SJSA1 (cell line): ENCODE measurements at places on chromosomes 4 and X.

- no peak for DNase-seq
These were observed 71.8 kb downstream of the NUDT10 start for GRCh38 chrX:51404445-51404844.

- DNase-seq: peak; percentile 68
These were observed 134.2 kb downstream of the CHIC2 start for GRCh38 chr4:53929955-53930798.

GRCh38 chrX:136041254-136041812 lies 56.1 kb downstream of the SLC9A6 start:
- no peak for DNase-seq

DNA sequence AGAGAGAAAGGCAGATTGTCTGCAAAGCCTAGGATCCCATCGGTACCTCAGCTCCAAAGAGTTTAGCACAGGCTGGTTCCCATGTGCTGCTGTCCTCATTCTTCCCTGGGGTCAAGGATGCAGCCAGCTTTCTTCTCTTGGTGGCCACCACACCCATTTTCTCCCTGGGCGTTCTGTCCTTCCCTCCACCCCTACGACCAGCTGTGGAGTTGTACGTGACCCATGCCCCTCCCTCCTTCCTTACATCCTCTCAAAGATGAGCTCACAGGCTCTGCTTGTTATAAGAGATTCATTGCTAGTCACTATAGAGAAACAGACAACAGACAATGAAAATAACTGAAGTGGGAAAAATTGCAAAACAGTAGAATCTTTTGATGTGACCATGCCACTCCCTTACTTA lies 74.0 kb upstream of the KLF3 start:
- peak; percentile 66 for DNase-seq

DNA sequence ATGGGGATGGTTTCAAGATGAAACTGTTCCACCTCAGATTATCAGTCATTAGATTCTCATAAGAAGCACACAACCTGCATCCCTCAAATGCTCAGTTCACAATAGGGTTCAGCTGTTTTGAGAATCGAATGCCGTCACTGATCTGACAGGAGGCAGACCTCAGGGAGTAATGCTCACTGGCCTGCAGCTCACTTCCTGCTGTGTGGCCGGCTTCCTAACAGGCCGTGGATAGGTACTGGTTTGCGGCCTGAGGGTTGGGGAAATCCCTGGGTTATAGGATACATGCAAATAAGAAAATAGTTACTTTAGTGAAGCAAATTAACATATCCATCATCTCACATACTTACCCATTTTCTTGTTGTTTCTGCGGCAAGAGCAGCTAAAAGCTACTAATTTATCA lies 160.4 kb downstream of the MAD2L1 start:
- DNase-seq: no peak

GRCh38 chrX:45557387-45557786 lies 356.7 kb upstream of the DIPK2B start:
- DNase-seq: no peak

DNA sequence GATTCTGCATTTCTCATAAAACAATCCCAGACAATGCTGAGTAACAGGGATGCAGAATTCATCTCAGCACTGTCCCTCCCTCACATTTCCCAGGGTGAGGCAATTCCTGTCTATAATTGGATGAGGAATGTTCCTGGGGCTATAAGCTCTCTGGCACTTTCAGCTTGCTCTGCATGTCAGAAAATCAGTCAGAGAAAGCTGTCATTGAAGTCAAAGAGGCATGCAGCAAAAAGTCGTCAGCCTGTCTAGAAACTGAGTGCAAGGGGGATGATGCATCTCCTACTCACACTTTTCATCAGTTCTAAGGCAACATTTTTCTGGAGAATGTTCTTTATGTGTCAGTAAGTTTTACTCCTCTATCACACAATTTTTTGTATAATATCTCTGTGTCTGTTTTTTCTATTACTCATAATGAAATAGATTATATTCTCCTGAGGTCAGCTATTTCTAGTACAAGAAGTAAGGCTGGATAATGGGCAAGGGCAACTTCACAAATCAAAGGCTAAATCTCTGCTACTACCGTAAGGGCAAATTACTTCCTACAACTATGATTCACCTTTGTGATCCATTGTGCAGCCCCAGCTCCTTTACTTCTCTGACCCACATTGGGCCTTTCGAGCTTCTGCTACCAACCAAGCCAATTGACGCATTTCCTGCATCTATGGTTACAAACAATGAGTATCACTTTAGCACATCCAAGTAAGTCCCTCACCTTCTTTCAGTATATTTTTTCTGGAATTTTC lies 56.0 kb downstream of the TASL start:
- peak; percentile 28 for DNase-seq

GRCh38 chr4:7310451-7310850 lies 118.1 kb downstream of the SORCS2 start:
- DNase-seq: no peak

DNA sequence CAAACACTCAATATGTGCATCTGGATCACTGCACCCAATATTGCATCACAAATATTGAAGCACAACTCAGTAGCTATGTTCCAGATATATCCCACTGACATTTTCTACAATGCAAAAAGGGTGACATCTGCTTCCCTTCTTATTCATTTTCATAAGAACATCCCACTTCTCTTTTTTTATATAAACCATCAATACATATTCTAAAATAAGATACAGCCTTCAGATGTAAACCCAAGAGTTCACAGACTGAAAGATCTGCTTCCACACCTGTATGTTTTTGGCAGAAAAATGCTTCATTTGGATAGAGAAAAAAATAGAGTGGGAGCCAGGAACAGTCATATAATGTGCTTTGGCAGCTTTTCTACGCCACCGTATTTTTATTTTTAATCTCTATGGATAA lies 815.6 kb upstream of the ADGRL3 start:
- no peak for DNase-seq

DNA sequence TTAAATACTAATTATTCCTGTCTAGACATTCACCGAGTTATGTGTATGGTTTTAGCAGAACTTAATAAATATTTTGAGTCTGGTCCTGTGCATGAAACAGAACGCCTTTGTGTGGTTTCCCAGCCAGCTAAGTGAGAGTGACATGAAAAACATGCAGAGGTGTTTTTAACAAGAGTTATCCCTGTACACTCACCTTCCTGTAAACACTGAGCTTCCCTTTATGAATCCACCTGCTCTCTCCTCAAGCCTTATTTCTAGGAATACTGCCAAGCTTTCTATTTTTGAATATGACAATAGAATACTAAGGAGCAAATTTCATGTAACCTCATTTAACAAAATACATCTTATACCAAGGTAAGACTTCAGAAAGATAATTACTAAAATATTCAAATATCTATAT lies 270.3 kb upstream of the CTSO start:
- DNase-seq: no peak

DNA sequence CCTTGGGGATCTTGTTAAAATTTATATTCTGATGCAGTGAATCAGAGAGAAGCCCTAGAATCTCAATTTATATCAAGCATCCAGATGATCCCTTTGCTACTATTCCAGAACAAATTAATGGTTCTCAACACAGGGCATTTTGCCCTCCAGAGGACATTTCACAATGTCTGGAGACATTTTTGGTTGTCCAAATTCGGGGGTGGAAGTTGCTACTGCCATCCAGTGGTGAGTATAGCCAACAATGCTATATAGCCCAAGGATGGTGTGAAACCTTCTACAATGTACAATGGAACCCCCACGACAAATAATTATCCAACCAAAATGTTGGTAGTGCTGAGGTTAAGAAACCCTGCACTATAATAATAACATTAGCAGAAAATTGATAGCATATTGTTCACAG lies 2440.0 kb downstream of the PCDH7 start:
- DNase-seq: no peak

GRCh38 chrX:38968344-38969216 lies 167.3 kb downstream of the MID1IP1 start:
- DNase-seq: no peak

DNA sequence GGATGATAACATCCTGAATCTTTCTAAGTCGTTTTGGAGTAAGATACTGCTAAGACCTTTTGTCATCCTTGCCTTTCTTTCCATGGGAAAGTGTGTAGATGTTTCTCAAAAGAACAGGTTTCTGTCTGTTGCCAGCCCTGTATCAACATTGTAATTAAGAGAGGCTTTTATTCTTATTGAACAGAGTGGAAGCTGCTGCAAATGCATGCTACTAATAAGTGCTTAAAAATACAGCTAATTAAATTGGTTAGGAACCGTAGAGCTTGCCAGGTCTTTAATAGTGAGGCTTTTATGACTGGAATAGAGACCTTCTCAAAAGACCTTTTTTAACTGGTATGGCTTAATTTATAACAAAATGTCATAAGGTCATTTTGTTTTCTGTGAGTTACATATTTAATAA lies 34.4 kb downstream of the INTU start:
- no peak for DNase-seq

DNA sequence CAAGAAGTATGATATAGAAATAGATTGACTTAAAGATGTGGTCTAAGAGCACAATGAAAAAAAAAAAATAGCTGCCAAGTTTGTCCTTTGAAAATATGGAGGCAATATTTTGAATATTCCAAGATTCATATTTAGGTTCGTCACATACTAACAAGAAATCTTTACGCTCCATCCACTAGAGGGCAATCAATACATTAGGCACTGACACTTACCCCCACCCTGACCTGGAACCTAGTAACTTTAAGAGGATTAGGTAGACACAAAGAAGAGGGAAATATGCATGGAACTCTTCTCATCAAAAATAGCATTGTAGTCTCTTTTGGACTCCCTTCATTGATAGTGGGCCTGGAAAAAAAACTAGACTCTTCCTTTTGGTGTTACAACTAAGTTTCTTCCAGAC lies 1108.1 kb downstream of the PCDH19 start:
- DNase-seq: no peak

GRCh38 chrX:113157496-113157895 lies 316.9 kb upstream of the AMOT start:
- DNase-seq: no peak

DNA sequence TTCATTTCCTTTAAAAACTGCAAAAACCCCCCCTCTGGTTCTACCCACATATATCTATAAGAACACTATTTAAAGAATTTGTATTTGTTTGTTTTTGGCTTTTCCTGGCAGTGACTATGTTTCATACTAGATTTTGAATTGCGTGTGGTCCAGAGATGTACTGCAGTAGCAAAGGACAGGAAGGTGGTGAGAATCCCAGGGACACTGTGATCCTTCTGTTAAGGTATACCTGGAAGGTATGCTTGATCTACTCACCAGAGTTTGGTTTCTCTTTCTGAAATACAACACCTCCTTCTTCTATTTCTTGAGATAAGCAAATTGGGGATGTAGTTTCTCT lies 129.6 kb upstream of the RASGEF1B start:
- DNase-seq: peak; percentile 16

DNA sequence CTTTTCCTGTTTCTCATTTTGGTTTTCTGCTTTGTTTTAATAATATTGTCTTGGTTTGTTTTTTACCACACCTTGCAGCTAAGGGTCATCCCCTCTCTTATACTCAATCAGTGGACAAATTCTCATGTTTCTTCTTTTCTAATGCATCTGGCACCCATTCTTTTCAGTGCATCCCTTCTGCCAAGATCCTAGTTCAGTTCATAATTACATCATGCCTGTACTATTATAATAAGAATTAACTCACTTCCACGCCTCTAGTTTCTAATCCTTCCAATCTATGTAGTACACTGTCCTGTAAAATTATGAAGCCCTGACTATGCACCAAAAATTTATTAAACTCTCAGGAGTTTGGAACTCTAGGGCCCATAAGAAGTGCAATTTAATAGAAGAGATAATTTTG lies 126.1 kb downstream of the FAT4 start:
- no peak for DNase-seq

GRCh38 chr4:81740487-81740886 lies 268.8 kb upstream of the RASGEF1B start:
- DNase-seq: no peak

GRCh38 chr4:119598521-119598920 lies 30.1 kb downstream of the PDE5A start:
- DNase-seq: no peak

DNA sequence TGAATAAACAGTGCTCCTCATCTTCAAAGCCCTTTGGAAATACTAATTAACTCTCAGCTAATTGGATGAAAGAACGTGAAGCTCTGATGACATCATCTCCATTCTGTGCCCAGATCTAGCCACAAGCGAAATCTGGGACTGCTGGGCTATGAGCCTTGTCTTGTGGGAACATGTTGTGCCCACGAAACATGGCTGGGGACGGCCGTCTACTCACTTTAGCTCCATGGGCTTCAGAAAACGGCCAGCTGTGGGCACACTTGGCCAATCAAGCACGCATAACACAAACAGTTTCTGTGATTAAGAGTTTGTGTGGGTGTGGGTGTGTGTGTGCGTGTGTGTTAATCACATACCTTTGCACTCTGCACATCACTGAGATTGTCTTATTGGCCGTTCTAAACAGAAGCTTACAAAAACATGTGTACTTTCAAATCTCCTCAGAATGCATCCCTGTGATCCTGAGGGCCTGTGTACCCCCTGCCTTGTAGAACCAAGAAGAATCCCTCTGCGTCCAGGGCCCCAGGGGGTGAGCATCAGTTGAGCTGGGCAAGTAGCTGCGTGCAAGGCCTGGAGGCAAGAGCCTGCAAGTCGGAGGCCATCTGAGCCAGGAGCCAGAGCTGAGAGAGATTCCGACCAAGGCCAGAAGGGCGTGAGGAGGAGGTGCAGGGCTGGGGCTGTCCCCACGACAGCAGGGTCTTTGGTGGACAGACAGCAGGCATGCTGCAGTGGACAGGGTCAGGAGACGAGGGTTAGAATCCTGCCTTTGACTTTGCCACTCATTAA lies 18.7 kb upstream of the ZNF185 start:
- DNase-seq: no peak

GRCh38 chr4:156255230-156256007 lies 301.8 kb upstream of the CTSO start:
- no peak for DNase-seq

GRCh38 chrX:16196829-16197228 lies 29.5 kb downstream of the MAGEB17 start:
- DNase-seq: no peak

- DNase-seq: peak; percentile 99
These were observed 56.4 kb upstream of the SLIT2 start for GRCh38 chr4:20195071-20195885.

- DNase-seq: no peak
These were observed 420.9 kb upstream of the INTU start for GRCh38 chr4:127211650-127212560.

DNA sequence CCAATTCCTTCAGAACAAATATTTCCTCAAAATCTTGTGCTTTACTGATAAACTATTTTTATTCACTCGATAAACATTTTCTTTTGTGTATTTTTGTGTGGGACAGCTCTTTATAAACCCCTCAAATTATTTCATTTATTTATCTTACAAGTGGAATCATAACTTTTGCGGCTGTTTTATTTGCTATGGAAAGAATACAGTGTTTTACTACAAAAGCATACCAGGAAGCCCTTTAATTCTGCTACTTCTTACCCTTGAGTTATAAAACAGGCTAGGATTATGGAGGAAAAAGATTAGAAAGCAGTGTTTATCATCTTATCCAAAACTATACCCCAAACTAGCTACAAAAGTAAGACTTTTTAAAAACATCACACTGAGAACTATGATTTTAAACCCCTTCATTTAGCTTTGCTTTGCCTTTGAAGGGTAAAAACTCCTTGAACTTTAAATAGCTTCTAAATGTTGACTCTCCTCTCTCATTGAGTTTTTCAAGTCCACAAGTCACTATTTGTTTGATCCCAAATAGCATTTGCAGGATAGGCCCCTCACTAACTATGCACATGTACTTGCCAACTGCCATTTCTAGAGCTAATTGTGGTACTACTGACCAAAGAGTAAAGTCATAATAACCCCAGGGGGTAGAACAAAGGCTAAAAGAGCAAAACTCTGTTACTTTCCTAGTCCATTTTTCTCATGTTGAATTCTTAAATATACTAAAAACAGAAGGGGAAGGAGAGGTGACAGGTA lies 45.8 kb upstream of the SGMS2 start:
- no peak for DNase-seq

- no peak for DNase-seq
These were observed 291.9 kb downstream of the NAF1 start for GRCh38 chr4:162874748-162875147.
